ENCODE measurements at places on chromosomes 5 and 9.

DNA sequence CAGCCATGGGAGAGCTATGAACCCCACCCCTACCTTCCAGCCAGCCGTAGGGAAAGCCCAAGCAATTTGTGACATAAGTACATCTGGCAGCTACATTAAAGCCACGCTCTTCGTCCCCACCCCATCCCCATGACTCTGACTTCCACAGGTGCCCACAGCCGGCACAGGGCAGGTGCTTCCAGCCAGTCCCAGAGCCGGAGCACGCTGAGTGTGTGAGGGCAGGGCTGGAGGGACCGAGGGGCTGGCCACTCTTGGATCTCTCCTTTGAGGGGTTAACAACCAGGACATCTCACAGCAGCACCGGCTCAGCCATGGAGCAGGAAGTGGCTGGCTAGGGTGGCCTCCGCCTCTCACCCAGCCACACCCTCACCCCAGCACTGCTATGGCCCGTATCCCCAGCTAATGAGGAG lies 2.4 kb upstream of the FAM78A start:
- DNase-seq = no peak

- DNase-seq = no peak
These were observed 109.4 kb downstream of the CARTPT start for GRCh38 chr5:71828291-71829040.

DNA sequence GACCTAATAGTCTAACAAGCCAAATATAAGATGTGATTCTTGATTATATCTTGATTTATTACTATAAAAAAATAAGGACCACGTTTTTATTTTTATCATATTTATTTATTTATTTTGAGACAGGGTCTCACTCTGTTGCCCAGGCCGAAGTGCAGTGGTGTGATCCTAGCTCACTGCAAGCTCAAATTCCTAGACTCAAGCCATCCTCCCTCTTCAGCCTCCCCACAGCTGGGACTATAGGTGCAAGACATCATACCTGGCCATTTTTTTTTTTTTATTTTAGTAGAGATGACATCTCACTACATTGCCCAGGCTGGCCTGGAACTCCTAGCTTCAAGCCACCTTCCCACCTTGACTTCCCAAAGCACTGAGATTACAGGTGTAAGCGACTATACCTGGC lies 61.0 kb upstream of the LARP1 start:
- no peak for DNase-seq

DNA sequence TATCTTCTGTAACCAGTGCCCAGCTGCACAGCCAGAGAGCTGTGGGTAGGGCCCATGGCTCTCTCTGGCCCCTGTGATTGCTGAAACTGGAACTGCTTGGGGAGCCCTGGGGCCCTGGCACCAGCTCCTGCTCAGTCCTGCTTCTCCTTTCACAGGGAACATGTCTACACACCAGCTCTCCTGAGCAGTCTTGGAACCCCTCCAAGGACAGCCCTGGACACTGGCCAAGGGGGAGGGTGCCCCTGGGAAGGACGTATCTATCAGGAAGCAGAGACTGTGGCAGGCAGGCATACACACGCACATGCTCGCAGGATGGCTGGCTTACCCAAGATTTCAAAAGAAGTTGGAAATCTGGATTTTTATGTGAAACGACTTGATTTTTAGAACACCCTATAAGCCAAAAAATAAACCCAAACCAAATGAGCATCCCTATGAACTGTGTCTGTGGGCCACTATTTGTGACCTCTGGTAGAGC lies 8.8 kb upstream of the TRAF1 start:
- DNase-seq = no peak

DNA sequence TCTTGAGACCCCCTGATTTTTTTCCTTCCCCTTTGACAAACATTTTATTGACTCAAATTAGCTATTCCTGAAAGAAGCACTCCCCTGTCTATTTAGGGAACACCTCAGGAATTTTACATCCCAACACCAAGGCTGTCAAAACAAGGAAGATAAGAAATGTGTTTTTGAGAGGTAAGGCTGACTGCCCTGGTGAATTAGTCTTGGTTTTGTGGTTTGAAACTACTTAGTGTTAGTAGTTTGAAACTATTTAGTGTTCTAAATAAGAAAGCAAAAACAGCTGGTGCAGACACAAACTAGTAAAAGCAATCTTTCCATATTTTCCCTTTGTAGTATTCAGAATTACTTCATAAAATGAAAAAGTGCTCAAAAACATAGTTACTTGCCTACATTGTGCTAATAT lies 120.7 kb downstream of the PCSK1 start:
- DNase-seq = no peak

GRCh38 chr9:112409758-112410157 lies 29.9 kb downstream of the HSDL2 start:
- DNase-seq = no peak

- no peak for DNase-seq
These were observed 150.7 kb downstream of the CMYA5 start for GRCh38 chr5:79840084-79840990.

- DNase-seq = no peak
These were observed 31.7 kb downstream of the FAM81B start for GRCh38 chr5:95422838-95423237.

DNA sequence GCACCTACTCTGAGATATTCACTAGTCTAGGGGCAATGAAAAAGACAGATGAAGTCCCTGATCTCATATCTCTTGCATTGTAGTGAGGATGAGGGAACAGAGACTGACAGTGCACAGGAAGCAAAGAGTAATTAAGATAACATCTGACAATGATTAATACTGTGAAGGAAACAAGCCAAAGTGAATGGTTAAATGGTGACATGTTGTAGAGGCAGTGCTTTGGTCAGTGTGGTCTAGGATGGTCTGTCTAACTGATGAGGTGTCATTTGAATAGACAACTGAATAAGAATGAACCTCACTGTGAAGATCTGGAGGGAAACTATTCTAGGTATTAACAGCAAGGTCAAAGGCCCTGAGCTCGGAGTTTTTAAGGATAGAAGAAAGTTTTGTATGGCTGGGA lies 333.3 kb upstream of the GRIA1 start:
- DNase-seq = no peak

DNA sequence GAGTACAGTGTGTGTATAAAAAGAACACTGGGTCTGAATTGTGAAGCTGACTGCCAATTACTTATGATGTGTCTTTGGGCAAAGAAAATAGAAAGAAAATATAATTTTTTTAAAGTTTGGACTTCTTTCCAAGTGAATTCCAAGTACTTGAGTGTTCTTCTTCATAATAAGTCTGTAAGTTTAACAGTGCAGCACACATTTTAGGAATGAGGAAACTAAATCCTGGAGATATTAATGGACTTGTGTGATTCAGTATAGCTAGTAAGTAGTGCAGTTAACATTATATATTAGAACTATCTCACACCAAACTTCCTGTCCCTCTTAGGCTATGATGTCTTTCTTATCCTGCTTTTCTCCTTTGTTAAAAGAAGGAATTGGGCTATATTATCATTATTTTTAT lies 1953.8 kb downstream of the MAT2B start:
- DNase-seq = no peak

DNA sequence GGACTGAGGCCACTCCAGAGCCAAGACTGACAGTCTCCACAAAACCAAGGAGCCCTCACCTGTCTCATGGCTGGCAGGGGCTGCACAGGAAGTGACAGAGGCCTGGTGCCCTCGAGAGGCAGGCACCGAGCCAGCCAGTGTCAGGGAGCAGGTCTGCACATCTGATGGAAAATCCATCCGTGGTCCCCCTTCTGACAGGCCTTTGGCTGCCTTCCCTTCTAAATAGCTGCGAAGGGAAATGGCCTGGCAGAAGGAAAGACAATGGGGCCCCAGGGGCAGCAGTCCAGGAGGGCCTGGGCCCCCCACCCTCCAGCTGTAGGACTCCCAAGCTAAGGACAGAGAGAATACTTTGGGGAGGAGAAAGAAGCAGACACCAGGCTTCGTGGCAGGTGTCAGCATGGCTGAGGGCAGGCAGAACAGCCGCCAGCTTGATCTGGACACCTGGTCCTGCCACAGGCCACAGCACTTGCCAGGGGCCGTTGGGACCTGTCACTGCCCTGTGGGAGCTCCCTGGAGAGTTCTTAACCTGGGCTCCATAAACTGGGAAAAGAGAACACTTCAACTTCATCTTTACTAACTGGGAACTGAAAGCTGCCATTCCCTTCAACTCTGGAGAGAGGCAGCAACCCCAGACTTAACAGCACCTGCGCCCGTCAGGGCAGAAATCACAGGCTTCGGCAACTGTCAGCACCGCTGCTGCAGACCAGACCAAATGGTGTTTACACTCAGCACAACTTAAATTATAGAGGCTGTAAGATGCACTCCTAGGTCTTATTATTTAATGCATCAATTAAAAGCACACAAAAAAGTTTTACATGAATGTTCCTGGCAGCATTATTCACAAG lies 22.0 kb downstream of the ADAMTS2 start:
- DNase-seq = no peak

DNA sequence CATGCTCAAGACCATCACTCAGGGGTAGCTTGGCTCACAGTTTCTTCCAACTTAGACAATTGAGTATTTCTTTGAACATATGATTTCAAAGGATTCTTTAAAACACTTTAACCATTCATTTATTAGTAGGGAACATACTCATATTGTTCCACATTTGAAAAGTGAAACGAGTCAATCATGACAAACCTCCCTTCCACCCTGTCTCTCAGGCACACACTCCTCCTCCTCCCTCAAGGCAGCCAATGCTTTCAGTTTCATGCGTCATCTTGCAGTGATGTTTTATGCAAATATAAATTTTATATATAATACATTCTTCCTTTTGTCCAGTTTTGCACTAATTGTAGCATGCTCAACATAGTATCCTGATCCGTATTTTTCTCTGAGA lies 126.0 kb upstream of the BOD1 start:
- no peak for DNase-seq

- DNase-seq = no peak
These were observed 182.0 kb downstream of the GIN1 start for GRCh38 chr5:102937894-102938293.

DNA sequence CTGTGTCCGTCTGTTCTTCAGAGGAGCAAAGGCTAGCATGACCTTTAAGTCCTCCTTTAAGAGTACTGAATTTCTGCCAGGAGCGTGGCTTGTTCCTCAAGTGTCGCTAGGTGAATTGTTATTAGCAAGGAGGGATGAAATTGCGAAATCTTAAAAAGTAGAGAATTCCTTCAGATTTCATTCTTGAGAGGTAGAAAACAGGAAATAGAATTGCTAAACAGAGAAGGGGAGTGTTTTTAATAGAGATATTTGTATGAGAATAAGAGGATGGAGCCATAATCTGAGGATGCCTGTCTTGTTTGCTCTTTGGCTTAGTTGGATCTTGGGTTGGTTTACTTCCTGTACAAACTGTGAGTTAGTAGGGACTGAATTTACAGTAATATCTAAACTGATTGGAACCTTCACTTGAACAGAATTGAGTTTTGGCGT lies 39.2 kb downstream of the EXOSC2 start:
- no peak for DNase-seq

DNA sequence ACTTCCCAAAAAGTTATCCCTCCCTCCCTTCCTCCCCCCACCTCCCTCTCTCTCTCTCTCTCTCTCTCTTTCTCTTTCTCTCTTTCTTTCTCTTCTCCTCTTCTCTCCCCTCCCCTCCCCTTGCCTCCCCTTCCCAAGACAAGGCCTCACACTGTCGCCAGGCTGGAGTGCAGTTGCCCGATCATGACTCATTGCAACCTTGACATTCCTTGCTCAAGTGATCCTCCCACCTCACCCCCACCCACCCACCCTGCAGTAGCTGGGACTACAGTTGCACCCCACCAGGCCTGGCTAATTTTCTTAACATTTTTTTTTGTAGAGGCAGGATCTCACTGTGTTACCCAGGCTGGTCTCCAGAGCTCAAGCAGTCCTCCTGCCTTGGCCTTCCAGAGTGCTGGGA lies 32.8 kb downstream of the VPS13A start:
- DNase-seq = no peak

DNA sequence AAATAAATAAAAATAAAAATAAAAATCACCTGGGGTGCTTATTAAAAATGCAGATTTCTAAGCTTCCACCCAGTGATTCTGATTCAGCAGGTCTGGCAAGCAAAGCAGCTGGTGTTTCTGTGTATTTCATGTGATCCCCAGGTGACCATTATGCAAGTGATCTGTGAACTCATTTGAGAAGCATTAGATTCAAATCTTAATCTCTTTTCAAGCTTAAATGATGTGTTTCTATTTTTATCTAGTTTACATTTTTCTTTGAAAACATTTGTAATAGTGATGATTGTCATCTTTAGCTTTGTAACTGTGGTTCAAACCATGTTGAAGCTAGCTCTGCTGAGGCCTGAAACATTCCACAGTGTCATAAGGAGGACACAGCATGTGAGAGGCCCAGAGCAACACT lies 804.8 kb upstream of the ZNF608 start:
- DNase-seq = no peak

GRCh38 chr9:134182554-134183085 lies 18.3 kb upstream of the RNU6ATAC start:
- DNase-seq = no peak

DNA sequence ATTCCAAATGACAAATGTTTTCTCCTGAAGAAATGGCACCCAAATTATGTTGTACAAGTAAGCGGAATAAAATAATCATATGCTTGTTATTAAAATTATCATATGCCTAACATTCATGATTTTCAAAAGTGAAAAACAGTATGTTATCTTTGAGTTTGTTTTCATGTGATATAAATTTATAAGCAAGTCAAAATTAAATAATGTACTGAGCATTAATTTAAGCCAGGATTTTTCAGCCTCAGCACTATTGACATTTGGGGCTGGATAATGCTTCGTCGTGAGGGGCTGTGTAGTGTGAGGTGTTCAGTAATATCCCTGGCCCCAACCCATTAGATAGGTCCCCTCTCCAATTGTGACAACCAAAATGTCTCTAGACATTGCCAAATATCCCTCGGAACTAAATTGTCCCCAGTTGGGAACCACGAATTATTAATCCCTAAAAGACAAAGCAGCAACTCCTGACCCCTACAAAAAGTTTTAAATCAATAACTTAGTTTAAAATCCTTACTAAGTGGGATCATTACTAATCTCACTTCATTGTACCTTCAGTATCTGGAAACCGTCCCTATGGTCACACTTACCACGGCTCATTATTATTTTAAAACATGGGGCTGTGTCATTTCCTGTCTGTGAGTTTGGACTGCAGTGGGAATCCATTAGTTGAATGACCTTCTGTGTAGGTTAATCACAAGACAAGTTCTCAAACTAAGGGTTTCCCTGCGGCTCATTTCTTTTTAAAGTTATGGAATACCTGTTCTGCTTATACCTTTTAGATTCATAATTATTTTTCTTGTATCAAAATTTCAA lies 1.3 kb upstream of the NNT start:
- DNase-seq = no peak

DNA sequence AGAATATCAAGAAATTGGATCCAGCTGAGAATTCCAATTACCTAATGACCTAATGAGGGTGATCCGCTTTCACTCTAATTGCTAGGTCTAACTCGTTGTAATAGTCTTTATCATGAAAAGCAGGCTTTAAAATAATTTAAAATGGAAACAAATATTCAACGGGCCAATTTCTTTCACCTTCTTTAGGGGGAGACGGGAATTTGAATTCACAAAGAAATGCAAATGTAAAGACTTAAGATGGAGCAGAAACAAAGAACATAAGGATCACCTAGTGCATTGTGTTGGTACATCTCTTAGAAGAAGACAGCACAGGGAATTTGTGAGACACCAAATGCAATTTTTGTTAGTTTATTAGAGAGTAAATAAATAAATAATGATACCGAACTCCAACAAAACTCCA lies 1.5 kb upstream of the KCNN2 start:
- no peak for DNase-seq

All from activated CD8-positive, alpha-beta memory T cell treated with anti-CD3 and anti-CD28 coated beads, Interleukin-2, amount 50 U/mL, for 48 hours (primary cell).